ENCODE measurements at places on chromosomes 5 and 9.

- no peak for DNase-seq
Measured at GRCh38 chr5:64792469-64792868, 23.7 kb downstream of the CWC27 start.

DNA sequence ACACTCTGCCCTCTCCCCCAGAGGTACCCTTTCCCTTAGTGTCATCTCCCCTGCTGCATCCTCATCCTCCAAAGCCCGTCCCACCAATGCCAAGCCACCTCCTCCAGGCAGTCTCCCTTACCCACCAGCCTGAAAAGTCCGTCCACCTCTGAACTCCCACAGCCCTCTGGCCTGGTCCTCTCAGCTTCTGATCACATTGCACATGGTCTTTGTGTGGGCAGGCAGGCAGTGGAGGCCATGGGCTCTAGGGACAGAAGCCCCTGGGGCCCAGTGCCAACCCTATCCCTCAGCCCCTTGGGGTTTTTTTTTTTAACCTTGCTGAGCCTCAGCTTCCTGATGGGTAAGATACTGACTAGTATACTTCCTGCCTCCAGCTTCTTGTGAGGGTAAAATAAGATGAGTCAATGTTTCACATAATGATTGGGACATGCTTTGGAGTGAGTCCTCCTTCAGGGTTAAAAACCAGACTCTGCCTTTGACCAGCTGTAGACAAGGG is 19.4 kb downstream of the CSF1R start:
- DNase-seq, result no peak

DNA sequence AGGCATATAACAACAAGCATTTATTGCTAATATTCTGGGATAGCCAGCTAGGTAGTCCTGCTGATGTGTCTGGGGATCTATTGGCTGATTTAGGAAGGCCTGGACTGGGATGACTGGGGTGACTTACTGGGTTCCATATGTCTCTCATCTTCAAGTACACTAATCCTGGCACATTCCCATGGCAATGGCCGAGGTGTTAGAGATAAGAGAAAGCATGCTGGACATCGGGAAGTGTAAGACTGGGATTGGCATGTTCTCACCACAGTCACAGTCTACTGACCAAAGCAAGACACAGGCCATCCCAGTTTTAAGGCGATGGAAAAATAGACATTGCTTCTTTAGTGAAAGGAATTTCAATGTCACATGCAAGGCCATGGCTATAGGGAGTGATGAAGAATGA is 29.7 kb downstream of the F2R start:
- no peak for DNase-seq

DNA sequence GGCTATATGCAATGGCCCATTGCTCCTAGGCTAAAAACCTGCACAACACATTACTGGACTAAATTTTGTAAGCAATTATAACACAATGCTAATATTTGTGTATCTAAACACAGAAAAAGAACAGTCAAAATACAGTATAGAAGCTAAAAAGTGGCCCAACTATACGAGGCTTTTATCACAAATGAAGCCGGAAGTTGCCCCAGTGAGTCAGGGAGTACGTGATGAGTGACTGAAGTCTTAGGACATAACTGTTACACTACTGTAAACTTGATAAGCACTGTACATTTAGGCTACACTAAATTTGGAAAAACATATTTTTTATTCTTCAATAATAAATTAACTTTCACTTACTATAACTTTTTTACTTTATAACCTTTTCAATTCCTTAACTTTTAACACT is 105.2 kb upstream of the PRR16 start:
- no peak for DNase-seq

DNA sequence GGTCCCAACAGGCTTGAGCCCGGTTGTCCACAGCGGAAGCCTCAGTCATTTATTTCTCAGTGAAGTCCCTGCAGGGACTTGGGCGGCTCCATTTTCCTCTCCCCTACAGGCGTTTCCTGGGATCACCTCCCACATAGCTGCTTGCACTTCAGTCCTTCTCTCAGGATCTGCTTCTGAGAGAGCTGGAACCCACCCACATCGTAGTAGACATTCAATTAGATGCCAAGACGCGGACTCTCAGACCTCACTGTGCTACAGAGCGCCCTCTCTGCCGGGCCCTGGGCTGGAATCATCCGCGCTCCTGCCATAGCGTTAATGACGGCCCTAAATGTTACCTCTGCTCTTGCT is 54.0 kb upstream of the ROR2 start:
- DNase-seq, result no peak

DNA sequence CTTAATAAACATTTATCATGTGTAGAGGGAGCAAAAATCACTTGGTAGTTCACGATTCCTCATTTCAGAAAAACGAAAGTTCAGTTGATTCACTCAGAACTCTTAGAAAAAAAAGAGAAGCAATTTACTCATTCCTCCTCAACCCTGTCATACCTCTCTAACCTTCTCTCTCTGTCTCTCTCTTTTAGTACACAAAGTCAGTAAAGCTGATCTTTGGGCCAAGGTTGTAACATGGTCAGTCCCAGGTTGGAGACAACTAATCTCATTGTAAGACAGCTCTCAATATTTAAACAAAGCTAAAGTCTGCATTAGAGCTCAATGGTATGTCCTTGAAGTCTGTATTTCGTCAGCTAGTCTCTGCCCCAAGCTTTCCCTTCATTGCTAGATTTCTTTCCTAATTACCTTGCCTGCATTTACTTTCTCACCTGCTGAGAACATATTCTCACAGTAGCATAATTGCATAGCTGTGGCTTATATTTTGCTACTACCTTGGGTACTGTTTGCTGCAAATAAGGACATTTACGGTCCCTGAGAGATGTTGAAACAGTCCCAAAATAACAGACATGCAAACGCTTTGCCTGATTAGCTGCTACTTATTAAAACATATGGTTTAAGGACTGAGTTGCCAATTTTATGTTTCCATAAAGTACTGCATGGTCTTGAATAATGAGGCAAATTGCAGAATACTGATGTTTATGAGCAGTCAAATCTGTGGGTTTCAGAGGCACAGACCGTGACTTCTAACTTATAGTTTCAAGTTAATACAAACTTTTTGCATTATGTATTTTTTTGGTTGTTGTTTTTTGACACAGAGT is 138.3 kb downstream of the GPBP1 start:
- no peak for DNase-seq

DNA sequence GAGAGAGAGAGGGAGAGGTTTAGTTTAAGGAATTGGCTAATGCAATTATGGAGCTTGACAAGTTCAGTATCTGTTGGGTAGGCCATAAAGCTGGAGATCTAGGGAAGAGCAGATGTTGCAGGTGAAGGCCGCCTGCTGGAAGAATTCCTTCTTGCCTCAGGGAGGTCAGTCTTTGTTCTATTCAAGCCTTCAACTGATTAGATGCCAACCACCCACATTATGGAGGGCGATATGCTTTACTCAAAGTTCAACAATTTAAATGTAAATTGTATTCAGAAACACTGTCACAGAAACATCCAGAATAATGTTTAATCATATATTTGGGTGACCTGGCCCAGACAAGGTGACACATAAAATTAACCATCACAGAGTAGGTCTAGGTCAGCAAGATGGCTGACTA is 51.7 kb upstream of the SSBP2 start:
- DNase-seq, result no peak

DNA sequence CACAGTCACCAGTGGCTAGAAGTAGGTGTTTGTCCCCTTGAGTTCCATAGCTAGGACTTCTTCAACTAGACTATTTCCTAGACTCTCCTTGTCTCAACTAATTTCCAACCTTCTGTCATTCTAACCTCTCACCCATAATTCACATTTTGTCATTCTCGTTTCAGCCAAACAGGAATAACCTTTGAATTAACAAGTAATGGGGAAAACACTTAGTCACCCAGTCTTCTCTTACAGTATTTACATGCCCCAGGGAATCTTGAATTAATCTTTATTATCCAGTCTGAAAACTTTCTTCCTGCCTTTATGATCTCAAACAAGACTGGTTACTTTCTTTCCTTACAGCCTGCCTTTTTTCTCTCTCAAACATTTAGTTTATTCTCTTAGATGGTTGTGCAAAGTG is 63.3 kb upstream of the RUSC2 start:
- no peak for DNase-seq

DNA sequence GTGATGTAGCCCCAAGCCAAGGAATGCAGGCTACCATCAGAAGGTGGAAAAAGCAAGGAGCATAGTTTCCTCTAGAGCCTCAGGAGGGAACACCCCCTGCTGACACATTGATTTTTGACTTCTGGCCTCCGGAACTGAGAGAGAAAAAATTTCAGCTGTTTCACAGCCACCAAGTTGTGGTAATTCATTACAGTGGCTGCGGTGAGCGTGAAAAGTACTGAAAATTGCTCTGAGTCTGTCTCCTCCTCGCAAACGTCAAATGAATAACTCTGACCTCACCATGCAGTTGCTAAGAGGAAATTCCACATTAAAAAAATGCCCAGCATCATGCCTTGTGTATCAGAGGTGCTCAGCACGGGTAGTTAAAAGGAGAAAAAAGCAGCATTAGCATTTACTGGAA is 277.9 kb upstream of the MSX2 start:
- no peak for DNase-seq

DNA sequence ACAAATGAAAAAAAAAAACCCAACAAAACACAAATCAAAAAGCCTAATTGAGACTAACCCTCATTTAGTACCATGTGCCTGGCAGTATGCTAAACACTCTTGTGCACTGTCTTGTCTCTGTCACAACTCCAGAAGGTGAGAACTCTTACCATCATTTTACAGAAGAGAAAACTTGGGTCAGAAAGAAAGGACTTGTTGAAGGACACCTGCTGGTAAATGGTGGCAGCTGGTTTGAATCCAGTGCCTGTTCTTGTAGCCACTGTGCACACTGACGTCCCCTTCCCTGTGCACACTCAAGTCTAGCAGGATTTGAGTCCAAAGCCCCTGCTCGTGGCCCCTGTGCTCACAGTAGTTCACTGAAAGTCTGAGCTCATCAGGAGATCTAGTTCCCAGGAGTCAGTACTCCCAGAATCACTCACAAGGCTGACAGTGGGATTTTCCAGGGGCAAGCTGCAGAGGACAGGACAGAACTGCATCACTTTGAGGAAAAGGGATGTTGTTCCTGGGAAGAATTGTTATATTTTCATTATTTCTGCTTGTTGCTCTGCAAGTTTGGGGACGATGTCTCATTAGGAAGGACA is 43.0 kb upstream of the HSD17B4 start:
- DNase-seq, result no peak

DNA sequence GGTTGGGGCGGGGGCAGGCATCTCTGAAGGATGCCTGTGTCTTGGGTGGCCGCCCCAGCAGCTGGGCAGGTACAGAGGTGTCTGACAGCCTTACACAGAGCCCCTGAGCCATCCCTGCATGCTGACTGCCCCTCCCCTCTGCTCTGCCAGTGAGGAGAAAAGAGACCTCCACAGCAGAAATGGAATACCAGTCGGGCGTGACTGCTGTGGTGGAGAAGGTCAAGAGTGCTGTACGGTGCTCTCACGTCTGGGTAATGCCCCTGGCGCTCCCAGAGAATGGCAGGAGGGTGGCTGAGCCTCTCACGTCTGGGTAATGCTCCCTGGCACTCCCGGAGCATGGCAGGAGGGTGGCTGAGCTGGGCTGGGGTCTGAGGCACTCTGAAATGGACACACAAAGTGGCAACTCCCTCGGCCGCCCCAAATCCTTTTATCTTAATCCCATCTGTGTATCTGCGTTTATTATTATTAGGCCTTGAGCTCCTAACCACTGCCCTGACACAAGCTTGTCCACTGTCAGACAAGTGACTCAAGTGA is 2.5 kb upstream of the RABL6 start:
- no peak for DNase-seq

- DNase-seq, result no peak
Measured at GRCh38 chr9:134869554-134870300, 10.9 kb upstream of the FCN2 start.

- no peak for DNase-seq
Measured at GRCh38 chr9:108235609-108236008, 620.2 kb downstream of the ACTL7B start.

DNA sequence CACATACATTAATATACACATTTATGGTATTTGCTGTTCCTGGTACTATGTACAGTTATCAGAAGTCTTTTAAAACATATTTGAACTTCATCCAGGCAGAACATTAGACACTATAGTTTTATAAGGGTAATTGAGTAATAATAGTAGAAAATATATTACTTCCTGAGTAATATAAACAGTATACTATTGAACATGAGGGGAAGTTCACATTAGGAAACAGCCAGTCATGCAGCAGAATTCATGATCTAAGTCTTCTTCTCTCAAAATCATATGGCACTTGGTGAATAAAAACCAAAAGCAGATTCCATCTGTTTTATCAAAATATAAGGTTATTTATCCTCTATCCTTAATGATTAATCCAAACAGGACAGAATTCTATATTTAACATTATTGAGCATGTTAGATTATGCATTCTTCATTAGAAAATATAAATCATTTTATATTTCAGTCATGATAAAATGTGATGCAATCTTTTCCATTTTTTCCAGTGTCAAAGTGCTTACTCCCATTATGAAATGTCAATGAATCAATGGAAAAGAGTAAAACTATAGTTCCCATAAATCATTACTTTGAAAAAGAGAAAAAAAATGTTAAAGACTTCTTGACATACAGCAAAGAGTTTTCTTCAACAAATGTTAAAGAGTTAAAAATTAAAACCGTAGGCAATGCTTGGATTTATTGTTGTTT is 584.3 kb upstream of the TUSC1 start:
- DNase-seq, result no peak

- DNase-seq, result no peak
Measured at GRCh38 chr5:72951671-72952468, 4.0 kb upstream of the FCHO2 start.

DNA sequence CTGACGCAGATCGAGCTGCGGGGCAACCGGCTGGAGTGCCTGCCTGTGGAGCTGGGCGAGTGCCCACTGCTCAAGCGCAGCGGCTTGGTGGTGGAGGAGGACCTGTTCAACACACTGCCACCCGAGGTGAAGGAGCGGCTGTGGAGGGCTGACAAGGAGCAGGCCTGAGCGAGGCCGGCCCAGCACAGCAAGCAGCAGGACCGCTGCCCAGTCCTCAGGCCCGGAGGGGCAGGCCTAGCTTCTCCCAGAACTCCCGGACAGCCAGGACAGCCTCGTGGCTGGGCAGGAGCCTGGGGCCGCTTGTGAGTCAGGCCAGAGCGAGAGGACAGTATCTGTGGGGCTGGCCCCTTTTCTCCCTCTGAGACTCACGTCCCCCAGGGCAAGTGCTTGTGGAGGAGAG is 4.6 kb upstream of the PHYHD1 start:
- DNase-seq, result no peak

GRCh38 chr9:100104314-100104713 is 5.3 kb downstream of the INVS start:
- no peak for DNase-seq

GRCh38 chr9:23044549-23044948 is 597.9 kb downstream of the DMRTA1 start:
- no peak for DNase-seq

DNA sequence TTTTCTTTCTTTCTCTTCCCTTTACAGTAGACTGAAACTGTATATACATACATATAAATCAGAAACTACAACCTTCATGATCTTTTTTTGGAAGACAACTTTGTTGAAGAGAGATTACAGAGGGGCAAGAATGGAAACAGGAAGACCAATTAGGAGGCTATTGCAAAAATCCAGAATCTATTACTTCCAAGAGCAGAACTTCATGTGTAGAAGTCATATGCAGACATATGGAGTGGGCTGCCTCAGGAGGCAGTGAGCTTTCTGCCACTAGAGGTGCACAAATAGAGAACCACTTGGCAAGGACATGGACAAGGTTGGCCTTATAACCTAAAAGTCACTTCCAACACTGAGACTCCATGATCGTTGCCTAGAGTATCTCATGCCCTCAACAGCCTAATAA is 157.8 kb upstream of the NR4A3 start:
- no peak for DNase-seq

GRCh38 chr9:6936103-6936502 is 178.3 kb downstream of the KDM4C start:
- no peak for DNase-seq

- no peak for DNase-seq
Measured at GRCh38 chr5:32465076-32465475, 20.5 kb upstream of the ZFR start.

Measured in CD4-positive, alpha-beta T cell treated with Interferon gamma for 1 hour (primary cell).